GM04503 (cell line): ENCODE measurements at places on chromosomes 11 and 22.

GRCh38 chr22:36149441-36149840, 11.1 kb downstream of the APOL3 start:
- DNase-seq: no peak

GRCh38 chr11:64801561-64802369, 1.2 kb downstream of the MAP4K2 start:
- DNase-seq: no peak

GRCh38 chr11:56932572-56933220, 56.0 kb upstream of the OR5AK2 start:
- DNase-seq: peak; percentile 13

DNA sequence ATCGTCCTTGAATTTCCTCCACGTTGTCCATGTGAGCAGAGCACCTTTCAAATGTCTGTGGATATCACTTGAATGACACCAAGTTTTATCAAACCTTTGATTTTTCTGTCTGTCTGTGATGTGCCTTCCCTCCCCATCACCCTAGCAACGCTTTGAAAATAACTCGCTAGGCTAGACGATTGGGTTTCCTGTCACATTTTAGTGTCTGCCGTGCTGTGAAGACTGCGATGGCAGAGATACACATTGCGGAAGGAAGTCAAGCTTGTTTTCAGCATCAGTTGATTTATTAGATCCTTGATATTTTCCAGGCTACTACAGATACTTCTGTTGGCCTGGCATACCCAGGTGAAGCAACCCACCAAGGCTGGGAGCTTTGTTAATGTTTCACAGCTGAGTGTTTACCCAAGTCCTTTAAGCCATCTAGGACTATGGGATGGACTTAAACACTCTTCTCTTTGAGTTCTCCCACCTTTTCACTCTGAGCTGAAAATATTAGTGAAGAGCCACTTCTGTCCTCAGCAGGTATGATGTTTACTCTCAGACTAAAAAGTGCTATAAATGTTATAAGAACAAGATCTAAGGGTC, 93.6 kb upstream of the CD44 start:
- no peak for DNase-seq

GRCh38 chr22:46730568-46731245, 7.3 kb downstream of the CERK start:
- no peak for DNase-seq

DNA sequence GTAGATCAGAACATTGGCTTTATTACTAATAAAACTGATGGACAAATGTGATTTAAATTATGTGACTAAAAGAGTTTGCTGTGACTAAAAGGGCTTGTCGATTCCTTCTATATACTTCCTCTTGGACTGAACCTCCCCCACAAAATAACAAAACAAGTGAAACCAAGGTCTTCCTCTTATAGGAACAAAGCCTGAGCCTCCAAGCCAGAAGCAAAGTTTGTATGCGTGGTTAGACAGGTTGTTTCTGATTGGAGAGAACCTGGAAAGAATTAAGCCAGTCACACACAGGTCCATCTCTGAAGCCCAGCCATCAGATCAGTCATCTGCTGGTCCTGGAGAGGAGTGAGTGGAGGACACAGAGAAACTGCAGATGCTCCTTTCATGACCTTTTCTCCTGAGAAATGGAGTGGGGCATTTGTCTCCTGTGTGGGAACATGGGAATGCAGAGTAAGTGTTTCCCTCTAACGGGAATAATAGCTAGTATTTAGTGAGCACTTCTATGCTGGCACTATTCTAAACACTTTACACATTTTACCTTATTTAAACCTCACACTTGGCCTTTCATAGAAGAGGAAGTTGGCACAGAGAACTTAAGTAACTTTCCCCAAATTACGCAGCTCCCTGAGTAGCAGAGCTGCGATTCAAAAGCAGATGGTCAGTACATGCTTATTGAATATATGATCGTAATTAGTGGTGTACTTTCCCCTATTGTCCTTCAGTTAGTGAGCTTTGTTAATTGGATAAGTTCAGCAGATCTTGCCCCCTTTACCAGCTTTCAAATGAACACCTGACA, 77.1 kb downstream of the UVRAG start:
- DNase-seq: no peak

DNA sequence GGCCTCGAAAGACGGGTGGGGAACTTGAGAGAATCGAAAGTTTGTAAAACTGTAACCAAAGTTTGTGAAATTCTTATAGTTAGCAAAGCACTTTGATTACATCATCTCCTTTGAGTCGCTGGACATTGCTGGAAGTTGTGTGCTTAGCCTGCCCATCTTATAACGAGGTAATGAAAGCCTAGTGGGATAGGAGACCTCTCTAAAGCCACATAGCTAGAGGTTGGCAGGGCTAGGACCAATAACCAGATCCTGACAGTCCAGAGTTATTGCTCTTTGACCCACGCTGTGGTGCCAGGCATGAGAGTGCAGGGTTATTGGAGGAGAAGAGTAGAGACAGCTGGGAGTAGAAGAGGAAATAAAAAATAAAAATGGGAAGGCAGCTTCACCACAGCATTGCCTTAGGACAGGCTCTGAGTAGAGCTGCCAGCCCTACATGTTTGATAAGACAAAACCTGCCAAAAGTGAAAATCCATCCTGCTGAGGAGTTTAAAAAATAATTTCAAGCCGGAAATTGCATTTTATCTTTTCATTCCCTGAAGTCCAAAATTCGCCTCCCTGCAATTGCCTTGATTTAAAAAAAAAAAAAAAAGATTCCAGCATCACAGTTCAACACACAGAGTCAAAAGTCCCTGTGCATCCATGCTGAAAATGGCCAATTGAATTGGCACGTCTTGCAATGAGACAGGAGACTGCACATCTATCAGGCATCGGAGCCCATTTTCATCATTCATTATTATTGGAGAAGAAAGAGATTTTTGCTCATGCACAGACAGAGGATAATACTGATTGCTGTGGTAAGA, 225.5 kb upstream of the POU2AF2 start:
- DNase-seq: no peak

DNA sequence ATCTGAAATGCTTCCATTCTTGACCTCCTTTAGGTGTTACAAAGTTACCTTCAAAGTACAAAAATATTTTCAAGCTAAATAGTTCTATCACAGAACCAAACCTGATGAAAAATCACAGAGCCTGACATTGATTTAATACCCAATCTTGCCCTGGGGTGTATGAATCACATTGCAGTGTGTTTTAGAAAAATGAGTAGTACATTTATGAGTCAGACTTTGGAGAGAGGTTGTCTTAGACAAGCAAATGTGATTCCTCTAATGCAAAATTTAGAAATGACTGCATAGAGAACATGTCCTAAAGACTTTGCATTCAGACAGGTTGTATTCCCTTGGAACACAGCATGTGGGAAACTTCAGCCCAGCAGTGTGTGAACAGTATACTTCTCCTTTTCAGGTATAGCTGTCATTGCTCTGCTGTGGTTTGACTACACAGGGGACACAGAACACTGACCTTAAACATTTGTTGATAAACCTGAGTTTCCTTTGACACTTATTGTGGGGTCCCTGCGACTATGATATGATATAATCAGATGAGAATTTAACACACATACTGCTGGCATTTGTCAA, 972.1 kb downstream of the JRKL start:
- no peak for DNase-seq
